HEK293T (cell line): ENCODE measurements at places on chromosomes 5 and 9.

- DNase-seq = no peak
These were observed 608.7 kb upstream of the SEMA6A start for GRCh38 chr5:117183326-117183725.

- no peak for DNase-seq
These were observed 84.8 kb downstream of the DAP start for GRCh38 chr5:10676224-10676623.

DNA sequence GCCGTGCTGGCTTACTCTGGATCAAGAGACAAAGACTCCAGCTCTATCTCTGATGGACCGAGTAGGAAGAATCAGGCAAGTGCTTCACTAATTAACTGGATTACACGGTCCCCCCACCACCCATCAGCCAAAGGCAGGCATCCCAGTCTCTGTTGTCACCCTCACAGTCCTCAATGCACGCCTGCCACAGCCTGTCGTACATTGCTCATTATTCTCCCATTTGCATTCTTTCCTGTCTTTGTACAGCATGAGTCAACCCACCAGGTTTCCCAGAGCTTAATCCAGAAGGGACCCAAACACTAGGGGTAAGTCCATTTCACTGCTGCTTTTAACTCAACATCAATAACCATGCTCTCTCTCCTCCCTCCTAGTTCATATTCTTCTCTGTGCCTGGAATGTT, 44.4 kb downstream of the PCA3 start:
- DNase-seq = no peak

GRCh38 chr5:82389347-82389746, 111.2 kb upstream of the RPS23 start:
- DNase-seq = no peak

DNA sequence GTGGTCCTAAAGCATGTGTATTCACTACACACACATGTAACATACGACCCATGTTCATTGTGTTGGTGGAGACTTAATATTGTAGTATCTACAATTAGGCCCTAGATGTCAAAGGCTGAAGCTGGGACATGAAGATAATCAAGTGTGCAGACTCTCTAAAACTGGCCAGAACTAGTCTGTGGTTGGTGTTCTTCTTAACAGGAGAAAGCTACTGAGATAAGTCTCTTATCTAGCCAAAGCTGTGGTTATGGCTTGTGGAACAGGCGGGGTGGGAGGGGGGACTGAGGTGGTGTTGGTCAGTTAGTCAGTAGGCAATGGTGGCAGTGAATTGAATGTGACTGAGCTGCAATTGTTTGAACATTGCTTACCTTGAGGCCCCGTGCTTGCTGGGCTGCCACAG, 112.7 kb upstream of the SLC24A2 start:
- DNase-seq = no peak

- DNase-seq = no peak
These were observed 59.0 kb downstream of the USP20 start for GRCh38 chr9:129894120-129894823.

- DNase-seq = no peak
These were observed 127.2 kb downstream of the VPS13A start for GRCh38 chr9:77304543-77304942.

DNA sequence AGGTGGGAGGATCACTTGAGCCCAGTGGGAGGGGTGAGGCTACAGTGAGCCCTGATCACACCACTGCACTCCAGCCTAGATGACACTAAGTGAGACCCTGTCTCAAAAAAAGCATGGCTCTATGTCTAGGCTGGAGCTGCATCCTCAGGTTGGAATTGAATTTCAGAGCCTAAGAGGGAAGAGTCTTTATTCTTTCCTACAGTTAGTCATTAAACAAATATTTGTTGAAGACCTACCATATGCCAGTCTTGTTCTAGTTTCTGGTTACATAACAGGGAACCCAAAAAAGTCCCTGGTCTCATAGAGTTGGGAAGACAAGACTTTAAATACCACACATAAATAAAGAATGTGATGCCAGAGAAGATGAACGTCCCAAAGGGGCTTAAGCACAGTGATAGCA, 6.9 kb upstream of the GRPEL2 start:
- DNase-seq = no peak

- DNase-seq = no peak
These were observed 31.5 kb upstream of the IRX1 start for GRCh38 chr5:3564116-3564515.

GRCh38 chr5:64775291-64775690, 6.6 kb downstream of the CWC27 start:
- DNase-seq = no peak
